WTC11 (cell line): ENCODE measurements at places on chromosomes 11 and 22.

DNA sequence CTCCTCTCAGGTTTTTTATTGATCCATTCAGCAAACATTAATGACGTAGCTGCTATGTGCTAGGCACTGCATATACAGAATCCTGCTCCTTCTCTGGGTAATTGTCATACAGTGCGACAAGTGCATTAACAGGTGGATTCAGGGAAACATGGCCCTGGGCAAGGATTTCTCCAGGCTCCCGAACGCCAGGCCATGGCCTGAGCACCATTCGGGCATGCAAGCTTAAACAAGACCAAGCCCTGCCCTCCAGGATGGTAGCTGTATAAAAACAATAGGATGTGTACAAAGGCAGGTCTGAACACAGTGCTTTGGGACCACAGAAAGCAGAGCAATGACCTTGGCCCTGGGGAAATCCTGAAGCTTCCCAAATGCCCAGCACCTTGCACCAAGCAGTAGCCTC is 9.1 kb upstream of the SYT7 start:
- no peak for DNase-seq

GRCh38 chr11:77379253-77379652 is 77.8 kb upstream of the GDPD4 start:
- no peak for DNase-seq

GRCh38 chr11:17702876-17703275 is 16.5 kb upstream of the MYOD1 start:
- no peak for DNase-seq

GRCh38 chr11:119722281-119722794 is 6.7 kb downstream of the NECTIN1 start:
- DNase-seq, result peak; percentile 27

DNA sequence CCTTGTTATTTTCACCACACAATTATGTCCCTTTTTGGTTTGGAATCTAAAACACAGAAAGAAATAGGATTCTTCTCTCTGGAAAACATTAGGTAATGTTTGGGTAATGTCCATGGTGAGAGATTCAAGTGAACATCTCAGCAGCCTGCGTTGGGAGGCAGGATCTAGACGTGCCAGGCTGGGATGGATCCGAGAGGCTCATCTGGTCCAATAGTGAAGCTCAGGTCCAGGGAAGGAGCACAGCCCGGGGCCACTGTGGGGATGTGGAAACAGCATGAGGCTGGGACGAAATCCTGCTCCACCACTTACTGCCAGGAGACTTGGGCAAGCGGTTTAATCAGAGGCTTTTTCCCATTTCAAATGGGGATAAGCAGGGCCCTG is 109.9 kb downstream of the CSNK2A3 start:
- no peak for DNase-seq
